Ureter (tissue), 1 donor: ENCODE measurements at places on chromosomes 1 and 21.

DNA sequence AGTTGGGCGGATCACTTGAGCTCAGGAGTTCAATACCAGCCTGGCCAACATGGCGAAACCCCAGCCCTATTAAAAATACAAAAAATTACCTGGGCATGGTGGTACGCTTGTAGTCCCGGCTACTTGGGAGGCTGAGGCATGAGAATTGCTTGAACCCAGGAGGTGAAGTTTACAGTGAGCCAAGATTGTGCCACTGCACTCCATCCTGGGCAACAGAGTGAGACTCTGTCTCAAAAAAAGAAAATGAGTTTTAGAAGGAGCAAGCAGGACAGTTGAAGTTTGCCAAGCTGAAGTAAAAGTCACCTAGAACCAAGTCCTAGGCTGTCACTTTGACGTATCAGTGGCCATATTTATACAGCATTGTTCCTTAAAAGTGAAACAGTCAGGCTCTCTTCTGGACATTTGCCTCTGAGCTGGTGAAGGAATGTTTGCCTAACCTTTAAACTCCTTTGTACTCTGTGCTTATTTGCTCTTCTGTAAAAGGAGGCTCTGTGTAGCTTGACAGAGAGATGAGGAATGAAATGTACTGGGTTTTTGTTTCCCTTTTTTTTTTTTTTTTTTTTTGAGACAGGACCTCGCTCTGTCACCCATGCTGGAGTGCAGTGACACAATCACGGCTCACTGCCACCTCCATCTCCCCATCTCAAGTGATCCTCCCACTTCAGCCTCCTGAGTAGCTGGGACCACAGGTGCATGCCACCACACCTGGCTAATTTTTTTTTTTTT is 2.8 kb downstream of the RAB4A start:
- DNase-seq: no peak

- no peak for DNase-seq
These were observed 25.7 kb downstream of the COA6 start for GRCh38 chr1:234398849-234399381.

DNA sequence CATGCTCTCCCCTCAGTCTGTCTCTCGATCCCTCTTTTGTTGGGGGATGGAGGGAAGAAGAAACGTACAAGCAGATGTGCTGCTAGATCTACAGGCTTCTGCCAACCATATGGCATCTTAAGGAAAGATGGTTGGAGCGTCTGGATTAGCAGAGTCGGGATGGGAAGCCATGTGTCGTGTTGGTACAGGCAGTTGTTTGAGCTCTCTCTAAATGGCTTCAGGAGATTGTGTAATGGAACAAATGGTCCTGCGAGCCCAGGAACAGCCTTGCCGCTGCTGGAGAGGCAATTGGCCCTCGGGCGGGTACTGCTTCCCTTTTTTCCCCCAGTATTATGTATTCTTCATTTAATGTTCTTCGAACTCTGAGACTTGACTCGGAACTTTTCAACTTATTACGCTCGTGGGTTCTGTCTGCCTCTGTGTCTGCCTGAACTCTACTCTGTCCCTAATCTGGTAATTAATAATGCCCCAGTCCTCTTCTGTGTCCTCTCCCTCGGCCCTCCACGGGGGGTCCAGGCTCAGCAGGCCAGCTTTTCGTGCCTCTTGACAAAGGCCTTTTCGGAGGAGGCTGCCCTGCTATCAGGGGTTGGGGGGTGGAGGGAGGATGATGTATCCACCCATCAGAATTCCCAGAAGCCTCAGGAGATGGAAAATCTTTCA is 215.3 kb downstream of the SDCCAG8 start:
- no peak for DNase-seq

DNA sequence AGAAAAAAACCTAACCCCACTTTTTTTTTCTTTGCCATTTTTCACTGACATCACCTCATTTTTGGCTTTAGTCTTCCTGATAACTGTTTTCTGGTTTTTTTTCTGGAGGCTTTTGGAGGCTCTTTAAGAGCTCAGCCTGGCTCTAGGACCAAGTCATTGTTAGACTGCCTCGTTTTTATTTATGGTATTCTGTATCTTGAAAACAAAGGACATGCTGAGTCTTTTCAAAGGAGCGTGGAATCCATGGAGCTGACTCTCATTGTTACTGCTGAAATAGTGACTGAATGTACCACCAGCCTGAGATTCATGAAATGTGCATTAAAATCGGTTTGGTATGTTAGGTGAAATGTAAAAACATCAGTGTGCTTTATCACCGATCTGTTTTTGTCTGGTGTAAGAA is 28.0 kb downstream of the RASAL2 start:
- no peak for DNase-seq

GRCh38 chr1:17671314-17671705 is 83.8 kb upstream of the ACTL8 start:
- DNase-seq: no peak

GRCh38 chr1:95554408-95554807 is 320.4 kb downstream of the RWDD3 start:
- no peak for DNase-seq
